ENCODE measurements at places on chromosomes 12 and 14. TPM values are rescaled to one million over a fixed set of nuclear protein-coding genes. Genes with fewer than 3 reads are reported as not detected.

Gene HDAC7
- 95.9 TPM for total RNA-seq

Gene KCNMB4
- 2.2 TPM for total RNA-seq

Gene VDR
- total RNA-seq = 0.18 TPM

Gene GCH1
- total RNA-seq = 12.0 TPM

Gene BAZ2A
- total RNA-seq = 112 TPM

DNA sequence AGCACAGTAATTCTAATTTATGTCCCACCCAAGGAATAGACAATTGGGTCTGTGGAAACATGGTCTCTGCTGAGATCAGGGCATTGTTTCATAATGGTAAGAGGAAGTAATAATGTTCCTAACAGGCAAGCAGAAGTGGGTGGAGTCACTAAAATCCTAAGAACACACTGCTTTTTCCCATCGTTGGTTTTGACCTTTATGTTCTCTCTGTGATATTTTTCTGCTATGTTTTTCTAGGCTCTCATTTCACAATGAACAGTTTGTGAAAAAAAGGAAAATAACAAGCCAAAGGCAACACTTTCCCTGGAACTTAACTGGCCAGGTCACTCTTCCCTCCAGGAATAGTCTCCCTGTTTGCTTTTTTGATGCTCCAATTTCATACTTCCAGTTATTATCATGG is 80.6 kb upstream of the OVCH1 start:
- no peak for DNase-seq

- no peak for DNase-seq
Measured at GRCh38 chr12:65540140-65540539, 261.7 kb downstream of the MSRB3 start.

GRCh38 chr14:29461101-29461500 is 466.5 kb downstream of the PRKD1 start:
- DNase-seq = no peak

DNA sequence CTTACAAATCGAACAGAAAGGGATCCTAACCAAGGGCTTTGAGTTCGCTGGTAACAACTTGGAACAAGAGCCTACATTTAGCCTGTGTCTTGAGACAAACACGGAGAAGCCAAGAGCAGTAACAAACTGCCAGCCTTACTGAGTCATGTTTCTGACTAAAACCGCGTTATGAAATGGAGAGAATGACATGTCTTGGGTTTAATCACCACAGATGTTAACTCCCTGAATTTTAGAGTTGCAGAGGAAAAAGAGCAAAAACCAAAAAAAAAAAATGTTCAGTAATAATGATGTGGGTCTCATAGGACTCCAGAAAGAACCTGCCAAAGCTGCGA is 1.0 kb downstream of the BLTP3B start:
- peak; percentile 42 for DNase-seq

- DNase-seq = no peak
Measured at GRCh38 chr14:100241279-100241678, 2.3 kb downstream of the YY1 start.

DNA sequence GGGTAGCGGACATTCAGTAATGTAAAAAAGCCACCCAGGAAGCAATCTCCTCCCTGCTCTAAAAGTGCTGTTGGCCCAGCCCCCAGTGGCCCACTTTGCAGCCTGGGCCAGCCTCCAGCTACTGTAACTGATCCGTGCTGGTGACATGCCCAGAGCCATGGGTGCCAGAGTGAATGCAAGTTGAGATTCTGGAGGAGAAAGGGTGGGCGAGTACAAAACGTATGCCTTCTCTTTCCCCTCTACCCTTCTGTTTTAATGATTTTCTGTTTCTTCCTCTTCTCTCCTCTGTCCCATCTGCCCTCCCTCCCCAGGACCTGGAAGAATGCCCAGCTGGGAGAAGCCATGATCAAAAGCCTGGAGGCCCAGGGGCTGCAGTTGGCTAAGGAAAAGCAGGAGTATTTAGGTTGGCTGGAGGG is 16.9 kb downstream of the PLEKHD1 start:
- DNase-seq = no peak

DNA sequence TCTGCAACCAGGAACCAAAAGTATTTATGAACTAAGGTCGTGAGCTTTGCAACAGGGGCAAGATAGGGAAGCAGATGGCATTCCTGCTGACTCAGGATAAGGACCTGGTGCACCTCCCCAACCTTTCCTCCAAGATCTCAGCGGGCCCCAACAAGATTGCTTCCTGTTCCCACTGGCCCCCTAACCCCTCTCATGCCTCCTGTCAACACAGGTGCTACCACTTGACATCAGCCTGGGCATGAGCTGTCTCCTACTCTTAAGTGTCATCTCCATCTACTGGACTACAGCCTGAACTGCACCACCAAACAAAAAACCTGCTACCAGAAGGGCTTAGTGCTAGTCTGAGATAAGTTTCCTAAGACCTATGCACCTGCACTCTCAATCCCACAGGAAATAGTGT is 32.7 kb downstream of the MED6 start:
- peak; percentile 12 for DNase-seq

DNA sequence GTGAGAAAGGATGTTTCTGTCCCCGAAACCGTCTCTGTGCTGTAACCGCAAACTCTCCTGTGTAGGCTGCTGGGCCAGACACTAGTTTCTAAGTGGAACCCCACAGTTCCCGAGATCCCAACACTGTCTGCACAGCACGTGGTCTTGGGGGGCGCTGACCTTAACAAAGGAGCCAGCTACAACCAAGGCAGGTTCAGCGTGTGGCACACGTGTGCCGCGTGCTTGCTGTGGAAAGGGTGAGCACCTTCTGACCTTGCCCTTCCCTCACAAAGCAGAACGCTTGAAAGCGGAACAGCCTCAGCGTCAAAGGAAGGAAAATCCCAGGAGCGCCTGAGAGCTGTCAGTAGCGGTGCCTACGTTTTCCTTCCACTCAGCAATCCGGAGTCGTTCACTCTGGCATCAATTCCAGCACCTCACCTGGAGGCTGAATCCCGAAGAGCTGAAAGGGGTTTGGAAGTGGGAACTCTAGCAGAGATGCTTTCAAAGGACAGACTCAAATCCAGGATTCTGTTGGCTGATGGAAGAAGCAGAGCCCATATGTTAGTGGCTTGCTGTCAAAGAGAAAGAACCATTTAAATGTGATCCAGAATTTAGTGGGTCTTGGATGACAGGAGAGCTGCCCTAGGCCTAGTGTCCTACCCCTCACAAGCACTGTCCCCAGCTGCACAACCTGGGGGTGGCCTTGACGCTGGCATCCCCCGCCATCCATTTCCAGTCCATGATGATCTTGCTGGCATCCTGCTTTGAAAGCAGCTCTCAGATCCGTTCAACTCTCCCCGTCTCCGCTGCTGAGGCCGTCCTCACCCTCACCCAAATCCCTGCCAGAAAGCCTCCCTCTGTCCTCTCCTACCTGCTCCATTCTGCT is 27.1 kb downstream of the CCDC92 start:
- no peak for DNase-seq

GRCh38 chr12:53292426-53292825 is 2.9 kb upstream of the PFDN5 start:
- no peak for DNase-seq

GRCh38 chr14:28953973-28954372 is 187.4 kb downstream of the FOXG1 start:
- DNase-seq = no peak

GRCh38 chr14:87955501-87955900 is 37.5 kb downstream of the GALC start:
- no peak for DNase-seq

Data from glomerular endothelial cell (primary cell).